Epithelial cell of alveolus of lung (primary cell): ENCODE measurements at places on chromosomes 1 and 21. TPM values are rescaled to one million over a fixed set of nuclear protein-coding genes. Genes with fewer than 3 reads are reported as not detected.

SPRR1A gene
- total RNA-seq: not detected in 2 replicates

GFI1 gene
- total RNA-seq: 0.52 TPM in 1 of 2 replicates, not detected in the other

VWA5B1 gene
- under 0.01 TPM in 1 of 2 replicates, not detected in the other for total RNA-seq

LCE1E gene
- total RNA-seq: not detected in 2 replicates

PROX1 gene
- total RNA-seq: under 0.01 and 0.32 TPM in 2 replicates

BARHL2 gene
- not detected in 2 replicates for total RNA-seq

BACE2 gene
- 27.2 and 41.8 TPM in 2 replicates for total RNA-seq

SMIM11 gene
- 1.6 and 1.8 TPM in 2 replicates for total RNA-seq

MTMR11 gene
- 6.9 and 9.5 TPM in 2 replicates for total RNA-seq

UBL4B gene
- total RNA-seq: not detected in 2 replicates

DNAJC16 gene
- 10.6 and 20.2 TPM in 2 replicates for total RNA-seq

NLRP3 gene
- 0.13 and 0.32 TPM in 2 replicates for total RNA-seq

SDC3 gene
- total RNA-seq: 35.6 and 52.2 TPM in 2 replicates

ZRANB2 gene
- total RNA-seq: 29.5 and 51.7 TPM in 2 replicates

KLF17 gene
- not detected in 2 replicates for total RNA-seq

SPRR1B gene
- not detected in 2 replicates for total RNA-seq
